ENCODE measurements at places on chromosomes 4 and X.

DNA sequence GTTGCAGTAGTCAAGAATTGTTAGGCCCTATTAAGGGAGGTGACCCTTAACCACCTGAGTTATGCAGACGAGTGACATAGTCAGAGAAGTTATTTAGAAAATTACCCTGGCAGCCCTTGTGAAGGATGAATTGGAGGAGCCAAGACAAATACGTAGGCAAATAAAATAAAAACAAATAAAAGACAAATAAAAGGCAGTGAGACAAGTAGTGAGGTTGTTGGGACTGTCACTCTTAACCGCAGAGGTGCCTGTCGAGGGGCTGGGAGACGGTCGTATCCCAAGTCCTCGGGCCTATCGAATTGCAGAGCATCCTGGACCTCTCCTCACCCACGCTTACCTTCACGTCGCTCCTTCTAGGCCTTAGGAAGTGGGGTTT lies 58.0 kb upstream of the ZC4H2 start:
- DNase-seq: no peak

DNA sequence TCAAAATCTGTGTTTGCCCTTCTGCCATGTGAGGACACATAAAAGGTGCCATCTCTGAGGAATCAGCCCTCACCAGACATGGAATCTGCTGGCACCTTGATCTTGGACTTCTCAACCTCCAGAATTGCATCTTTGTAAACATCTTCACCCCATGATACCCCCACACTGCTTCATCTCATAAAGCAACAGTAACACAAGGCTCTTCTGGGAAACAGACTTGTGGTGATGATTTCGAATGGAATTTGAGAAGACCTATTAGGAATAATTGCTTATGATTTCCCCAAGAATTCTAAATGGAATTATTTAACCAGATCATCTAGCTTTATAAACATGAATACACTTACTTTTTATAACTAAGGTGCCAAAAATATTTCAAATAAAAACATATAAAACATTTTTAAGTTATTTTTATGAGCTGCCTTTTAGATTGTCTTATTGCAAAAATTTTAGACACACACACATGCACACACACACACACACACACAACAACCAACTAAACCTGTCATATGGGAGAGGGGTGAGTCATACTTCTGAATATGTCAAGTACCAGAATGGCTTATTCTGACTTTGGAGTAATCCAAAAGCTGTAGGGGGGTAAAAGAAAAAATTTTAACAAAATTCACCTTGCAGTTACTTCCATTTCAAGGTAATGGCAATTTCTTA lies 82.0 kb downstream of the USP46 start:
- no peak for DNase-seq

- no peak for DNase-seq
These were observed 98.0 kb upstream of the SORBS2 start for GRCh38 chr4:185909972-185910371.

- no peak for DNase-seq
These were observed 2.8 kb downstream of the ARX start for GRCh38 chrX:25012793-25013631.

GRCh38 chr4:150818661-150819060 lies 196.4 kb downstream of the LRBA start:
- no peak for DNase-seq

DNA sequence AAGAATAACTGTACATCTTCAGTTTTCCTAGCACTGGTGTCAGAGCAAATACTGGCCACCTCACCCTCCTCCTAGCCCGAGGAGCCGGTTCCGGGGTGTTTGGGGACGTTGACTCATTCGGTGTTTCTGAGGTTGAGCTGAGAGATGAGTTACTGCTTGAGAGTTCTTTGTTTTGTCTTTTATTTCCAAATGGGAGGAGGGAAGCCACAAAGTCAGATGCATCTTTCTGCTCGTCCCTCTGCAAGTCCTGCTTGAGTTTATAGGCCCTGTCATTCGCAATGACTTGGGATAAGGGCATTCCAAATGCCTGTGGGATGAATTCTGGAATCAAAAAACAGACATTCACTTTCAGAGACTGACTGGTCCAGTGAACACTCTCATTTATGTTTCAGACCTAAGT lies 77.5 kb downstream of the HCCS start:
- no peak for DNase-seq

GRCh38 chr4:38302910-38303309 lies 342.7 kb downstream of the PTTG2 start:
- no peak for DNase-seq

DNA sequence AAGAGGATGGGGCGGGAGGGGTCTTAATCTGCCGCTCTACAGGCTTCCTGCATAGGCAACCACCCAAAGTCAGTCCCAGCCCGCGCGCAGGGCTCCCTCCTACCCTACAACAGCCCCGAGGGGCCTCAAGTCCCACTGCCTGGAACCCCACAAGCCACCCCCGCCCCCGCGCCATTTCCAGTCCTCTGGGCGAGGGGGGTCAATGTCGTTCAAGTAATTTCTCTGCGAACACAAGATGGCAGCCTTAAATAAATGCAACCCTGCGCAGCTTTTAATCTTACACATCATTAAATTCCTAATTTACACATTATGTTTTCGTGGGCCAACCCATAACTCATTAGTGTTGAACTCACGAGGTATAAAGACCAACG lies 92.9 kb downstream of the BCOR start:
- DNase-seq: no peak

DNA sequence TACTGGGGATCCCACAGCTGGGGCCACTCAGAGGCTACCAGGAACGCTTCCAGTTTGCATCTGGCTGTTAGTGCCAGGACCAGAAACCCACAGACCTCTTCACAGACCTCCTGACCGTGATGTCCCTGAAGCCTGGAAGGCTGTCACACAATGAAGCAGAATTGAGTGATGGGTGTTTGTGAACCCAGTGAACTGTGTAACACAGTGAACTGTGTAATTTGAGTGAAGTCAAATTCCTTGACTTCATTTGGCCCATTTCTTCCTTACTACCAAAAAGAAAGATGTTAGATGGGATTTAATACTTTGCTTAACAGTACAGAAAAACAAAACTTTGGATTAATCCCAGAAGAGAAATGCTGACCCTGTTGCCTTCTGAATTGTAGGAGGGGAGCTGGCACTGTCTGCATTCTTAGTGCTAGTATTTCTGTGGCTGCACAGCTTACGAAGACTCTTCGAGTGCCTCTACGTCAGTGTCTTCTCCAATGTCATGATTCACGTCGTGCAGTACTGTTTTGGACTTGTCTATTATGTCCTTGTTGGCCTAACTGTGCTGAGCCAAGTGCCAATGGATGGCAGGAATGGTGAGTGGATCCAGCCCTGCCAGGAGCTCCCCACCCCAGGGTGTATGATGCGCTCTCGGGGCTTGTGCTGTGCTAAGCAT lies 17.8 kb downstream of the SRD5A3 start:
- no peak for DNase-seq

DNA sequence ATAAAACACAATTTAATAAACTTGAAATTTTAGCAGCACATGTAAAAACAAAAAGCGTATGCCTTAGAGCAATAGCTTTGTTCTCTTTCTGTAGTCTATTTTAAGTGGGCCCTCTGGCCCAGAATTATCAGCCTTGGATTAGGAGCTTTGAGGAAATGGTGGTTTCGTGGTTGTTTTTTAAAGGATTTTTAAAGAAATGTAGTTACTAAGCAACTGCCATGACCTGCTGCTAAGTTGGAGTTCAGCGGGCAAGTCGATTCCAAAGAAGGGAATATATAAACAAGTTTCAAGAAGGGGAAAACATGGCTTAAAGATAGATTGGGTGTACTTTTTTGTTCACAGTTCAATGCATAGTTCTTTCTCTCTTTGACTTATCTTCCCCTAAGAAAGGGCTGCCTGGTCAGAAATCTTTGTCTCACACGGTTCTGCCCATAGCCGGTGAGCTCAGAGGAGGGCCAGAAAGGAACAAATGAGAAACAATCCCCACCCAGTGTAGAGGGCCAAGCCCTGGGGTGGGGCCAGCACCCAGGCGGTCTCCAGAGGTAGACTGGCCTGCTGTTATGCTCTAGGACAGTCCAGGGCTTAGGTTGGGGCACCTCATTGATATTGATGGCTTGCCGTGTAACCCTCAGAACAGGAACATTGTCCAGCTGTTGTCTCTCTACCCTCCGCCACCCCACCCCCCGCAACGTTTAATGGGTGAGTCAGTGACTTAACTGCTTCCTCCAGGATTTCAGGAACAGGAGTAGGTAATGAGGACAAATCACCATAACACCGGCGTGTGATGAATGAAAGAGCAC lies 32.5 kb downstream of the DLG3 start:
- DNase-seq: no peak

- no peak for DNase-seq
These were observed 65.3 kb downstream of the PALLD start for GRCh38 chr4:168562041-168562571.

DNA sequence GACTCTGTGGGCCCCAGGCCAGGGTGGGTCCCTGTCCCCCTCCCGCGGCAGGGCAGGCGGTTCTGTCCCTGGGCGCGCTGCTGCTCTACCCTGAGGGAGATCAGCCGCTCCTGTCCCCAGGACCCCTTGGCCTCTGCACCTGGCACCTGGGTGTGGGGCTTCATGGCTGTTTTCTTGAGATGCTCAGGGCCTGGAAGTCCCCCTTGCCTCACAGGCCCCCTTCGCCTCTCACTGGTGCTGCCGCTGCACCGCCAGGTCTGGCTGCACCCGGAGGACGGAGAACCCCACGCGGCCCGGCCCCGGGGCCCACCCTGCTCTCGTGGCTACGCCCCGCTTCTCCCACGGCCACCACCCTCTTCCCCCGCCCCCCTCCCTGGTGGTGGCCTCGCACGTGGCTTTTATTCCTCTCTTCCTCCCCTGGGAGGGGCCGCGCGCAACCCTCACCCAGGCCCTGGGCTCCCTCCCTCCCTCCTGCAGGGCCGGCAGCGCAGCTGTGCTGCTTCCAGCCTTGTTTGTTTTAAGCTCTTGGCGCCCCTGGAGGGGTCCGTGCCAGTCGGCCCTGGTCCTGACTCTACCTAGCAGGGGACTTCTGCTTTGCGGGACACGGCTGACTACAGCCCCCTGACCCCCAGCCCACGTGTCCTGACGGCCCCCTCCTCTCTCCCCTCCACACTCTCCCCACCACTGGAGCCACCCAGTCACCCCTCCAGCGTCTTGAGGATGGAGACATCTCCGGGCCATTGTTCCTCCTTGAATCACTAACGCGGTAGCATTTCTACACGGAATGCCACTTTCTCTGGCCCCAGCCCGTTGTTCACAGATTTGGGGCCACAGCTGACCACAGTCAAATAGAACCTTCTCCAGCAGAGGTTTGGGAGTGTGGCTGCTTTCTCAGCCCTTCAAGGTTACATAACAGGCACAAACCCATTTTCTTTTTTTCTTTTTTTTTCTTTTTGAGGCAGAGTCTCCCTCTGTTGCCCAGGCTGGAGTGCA lies 20.6 kb upstream of the CLDN24 start:
- DNase-seq: no peak

GRCh38 chrX:10755439-10756334 lies 135.3 kb upstream of the MID1 start:
- no peak for DNase-seq

GRCh38 chr4:105068516-105068915 lies 78.2 kb upstream of the TET2 start:
- DNase-seq: no peak

DNA sequence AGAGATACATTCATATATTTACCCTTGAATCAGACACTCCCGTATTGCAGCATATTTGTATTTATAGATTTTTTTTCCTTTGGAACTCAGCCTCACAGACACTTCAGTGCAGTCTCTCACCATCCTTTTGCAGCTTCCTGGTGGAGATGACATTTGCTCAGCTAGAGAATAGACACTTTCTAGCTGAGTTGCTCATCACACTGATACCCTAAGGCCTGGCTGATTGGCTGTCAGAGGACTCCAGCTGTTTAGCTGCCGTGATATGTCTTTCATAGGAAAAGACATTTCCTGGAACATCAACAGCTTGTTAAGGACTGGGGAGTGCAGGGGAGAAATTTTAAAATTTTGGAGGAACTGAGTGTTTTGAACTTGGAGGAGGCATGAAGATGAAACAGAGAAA lies 429.6 kb downstream of the SMARCA1 start:
- DNase-seq: no peak

GRCh38 chr4:48767055-48767929 lies 12.8 kb downstream of the FRYL start:
- DNase-seq: no peak

DNA sequence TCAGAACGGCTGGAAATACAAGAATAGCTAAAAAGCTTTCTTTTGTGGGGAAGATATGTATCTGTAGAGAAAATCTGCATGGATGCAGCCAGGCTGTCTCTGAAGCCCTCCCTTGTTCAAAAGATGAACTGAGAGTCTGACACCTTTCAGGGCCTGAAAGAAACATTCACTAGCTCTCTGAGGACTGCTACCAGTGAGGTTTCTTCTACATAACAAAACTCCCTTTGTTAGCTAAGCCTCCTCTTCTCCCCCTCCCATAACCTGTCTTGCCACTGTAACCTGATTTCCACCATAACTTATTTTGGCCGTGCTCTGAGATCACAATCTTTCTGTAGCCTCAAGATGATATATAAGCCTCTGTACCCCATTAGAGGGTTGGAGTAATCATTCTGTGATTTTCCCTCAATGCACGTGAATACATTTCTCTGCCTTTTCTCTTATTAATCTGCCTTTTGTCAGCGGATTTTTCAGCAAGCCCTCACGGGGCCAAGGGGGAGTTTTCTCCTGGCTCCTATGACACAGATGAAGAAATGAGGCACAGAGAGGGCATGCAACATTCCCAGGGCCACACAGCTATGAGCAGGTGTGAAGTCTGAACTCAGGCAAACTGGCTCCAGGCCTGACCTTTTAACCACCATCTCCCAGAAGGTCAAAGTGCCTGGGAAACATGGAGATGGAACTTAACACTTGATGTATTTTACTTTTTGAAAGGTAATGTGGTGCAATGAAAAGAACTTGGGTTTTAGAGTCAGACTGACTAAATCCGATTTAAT lies 161.6 kb upstream of the PRDX4 start:
- DNase-seq: no peak

Data from activated B cell treated with CpG ODN at 0.5 μM for 24 hours (primary cell).